Natural killer cell treated with Interleukin-12 subunit alpha and Interleukin-12 subunit beta and Interleukin-15 and Interleukin-18, amount 100 ng/mL, for 72 hours (primary cell): ENCODE measurements at places on chromosomes 5 and 9. TPM values are rescaled to one million over a fixed set of nuclear protein-coding genes. Genes with fewer than 3 reads are reported as not detected.

OR1Q1 gene
- not detected for total RNA-seq

PCDHGB3 gene
- 0.81 TPM for total RNA-seq

ZNF354C gene
- total RNA-seq: 7.3 TPM

ENTPD8 gene
- total RNA-seq: not detected

IFNA7 gene
- total RNA-seq: not detected

IL13 gene
- total RNA-seq: 19.6 TPM

THOC3 gene
- total RNA-seq: 36.3 TPM

HK3 gene
- 13.3 TPM for total RNA-seq

CD72 gene
- 8.8 TPM for total RNA-seq

C5orf58 gene
- total RNA-seq: not detected

SLC6A3 gene
- total RNA-seq: not detected

FUBP3 gene
- total RNA-seq: 43.8 TPM

TMEM215 gene
- not detected for total RNA-seq
